SHP77 treated with DMSO at 0.1 percent for 48 hours (cell line): ENCODE measurements at places on chromosomes 13 and 19.

DNA sequence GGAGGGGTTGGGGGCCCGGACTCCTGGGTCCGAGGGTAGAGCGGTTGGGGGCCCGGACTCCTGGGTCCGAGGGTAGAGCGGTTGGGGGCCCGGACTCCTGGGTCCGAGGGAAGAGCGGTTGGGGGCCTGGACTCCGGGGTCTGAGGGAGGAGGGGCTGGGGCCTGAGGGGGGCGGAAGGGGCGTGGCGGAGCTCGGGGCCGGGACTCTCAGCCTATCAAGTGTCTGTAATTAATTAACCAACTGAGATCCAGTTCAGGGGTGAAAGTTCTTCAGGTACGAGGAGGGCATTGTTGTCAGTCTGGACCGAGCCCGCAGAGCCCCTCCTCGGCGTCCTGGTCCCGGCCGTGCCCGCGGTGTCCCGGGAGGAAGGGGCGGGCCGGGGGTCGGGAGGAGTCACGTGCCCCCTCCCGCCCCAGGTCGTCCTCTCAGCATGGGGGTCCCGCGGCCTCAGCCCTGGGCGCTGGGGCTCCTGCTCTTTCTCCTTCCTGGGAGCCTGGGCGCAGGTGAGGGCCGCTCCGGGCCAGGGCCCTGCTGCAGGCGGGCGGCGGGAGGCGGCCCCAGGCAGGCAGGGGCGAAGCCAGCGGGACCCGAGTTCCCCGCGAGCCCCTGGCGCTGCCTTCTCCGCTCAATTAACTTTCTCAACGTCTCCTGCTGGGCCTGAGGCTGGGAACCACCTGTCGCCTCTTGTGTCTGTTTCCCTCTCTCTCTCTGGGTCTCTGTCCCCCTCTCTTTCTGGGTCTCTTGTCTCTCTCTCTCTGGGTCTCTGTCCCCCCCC lies 697 bp downstream of the FCGRT start:
- DNase-seq = no peak

GRCh38 chr19:49812452-49812996 lies 568 bp downstream of the FUZ start:
- DNase-seq = no peak

DNA sequence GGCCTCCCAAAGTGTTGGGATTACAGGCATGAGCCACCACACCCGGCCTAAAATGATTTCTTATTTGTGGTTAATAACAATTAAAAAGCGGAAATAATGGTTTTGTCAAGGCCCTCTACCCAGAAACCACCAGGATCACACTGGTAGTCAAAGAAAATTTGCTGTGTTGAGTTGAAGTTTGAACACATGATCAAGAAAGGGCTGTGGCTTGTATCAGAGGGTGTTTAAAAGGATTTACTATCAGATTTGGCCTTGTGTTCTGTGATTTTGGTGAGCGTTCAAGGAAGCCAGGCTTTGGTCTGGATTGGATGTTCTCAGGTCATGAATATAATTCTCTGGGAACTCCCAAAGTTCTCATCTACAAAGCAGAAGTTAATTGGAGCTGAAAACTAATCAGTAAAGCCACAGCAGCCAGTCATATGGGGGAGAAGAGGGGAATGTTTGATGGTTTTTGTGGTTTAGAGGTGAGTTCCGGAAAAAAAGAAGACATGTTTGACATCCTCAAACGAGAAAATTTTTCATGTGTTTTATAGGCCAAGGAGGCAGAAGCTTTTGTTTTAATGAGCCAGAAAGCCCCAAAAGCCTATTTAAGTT lies 10.6 kb upstream of the ZNF556 start:
- DNase-seq = no peak

- DNase-seq = no peak
These were observed 58.0 kb downstream of the TGDS start for GRCh38 chr13:94537740-94538630.

GRCh38 chr13:27442797-27443196 lies 7.6 kb downstream of the MTIF3 start:
- DNase-seq = no peak

DNA sequence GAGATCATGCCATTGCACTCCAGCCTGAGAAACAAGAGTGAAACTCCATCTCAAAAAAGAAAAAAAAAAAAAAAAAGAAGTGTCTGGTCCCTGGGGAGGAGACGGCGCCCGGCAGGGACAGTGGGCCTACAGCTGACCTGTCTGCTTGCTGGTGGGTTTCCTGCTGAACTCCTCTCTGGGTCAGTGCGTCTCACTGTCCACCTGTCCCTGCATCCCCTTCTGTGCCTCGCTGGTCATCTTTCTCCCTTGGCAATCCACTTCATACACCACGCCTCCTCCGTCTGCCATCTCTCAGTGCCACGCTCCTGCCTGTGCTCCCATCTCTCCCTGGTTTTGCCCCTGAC lies 63.4 kb downstream of the ACSBG2 start:
- no peak for DNase-seq

DNA sequence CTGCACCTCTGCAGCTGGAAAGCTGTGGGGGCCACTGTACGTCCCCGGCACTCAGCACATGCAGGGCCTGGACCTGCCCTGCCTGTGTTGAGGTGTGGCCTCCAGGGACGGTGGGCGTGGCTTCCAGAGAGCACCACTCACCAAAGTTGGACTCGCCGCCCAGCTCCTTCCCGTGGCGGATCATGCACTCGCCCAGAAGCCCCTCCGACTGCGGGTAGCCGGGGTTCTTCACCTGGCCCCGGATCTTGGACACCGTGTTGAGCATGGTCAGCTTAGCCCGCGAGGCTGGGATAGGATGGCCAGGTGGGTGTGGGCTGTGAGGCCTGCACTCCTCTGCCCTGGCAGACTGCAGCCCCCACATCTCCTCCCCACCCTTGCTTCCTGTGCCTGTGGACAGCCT lies 22.0 kb downstream of the MPND start:
- no peak for DNase-seq

DNA sequence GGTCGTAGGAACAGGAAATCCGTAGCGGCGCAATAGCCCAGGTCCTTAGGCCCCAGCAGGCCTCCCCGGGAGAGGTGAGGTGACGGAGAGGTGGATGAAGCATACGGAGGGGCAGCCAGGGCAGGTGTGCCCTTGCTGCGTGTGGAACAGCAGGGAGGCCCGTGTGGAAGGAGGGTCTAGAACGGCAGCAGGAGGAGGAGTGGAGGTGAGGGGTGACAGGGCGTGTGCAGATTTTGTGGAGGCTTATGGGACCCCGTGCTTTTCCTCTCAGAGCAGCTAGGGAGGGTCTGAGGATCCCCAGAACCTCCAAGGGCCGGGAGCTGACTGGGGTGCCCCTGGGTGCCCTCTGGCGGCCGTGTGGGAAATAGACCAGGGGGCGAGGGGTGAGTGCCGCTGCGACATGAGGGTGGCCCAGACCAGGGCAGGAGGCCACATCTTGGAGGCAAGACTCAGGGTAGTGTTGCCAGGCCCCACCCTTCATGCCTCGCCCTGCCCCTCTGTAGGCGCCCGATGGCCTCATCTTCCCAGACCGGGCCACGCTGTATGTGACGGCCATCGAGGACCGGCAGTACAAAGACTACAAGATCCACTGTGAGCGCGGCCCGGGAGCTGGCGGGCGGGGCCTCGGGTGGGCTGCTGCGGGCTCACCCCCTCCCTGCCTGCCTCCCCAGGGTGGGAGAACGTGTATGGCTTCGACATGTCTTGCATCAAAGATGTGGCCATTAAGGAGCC lies 5.0 kb upstream of the ADM5 start:
- DNase-seq = no peak

- DNase-seq = peak; percentile 11
These were observed 41.3 kb downstream of the FLT3 start for GRCh38 chr13:28058866-28059613.

DNA sequence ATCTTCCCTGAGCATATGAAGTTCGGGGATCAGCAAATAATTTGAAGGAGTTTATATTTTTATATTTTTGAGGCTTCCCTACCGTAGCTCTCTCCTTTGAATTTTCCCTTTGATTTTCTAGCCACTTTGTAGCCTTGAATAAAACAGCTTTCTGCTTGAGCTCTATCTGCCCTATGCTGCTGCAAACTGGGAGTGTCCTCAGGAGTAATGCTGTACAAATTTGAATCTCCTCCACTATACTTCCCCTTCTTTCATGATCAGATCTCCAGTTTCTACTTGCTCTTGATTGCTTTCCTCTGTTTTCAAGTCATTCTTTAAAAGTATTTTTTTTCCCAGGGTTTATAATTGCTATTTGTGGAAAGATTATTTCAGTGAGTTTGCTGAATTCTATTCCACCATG lies 14.6 kb downstream of the PDS5B start:
- no peak for DNase-seq

DNA sequence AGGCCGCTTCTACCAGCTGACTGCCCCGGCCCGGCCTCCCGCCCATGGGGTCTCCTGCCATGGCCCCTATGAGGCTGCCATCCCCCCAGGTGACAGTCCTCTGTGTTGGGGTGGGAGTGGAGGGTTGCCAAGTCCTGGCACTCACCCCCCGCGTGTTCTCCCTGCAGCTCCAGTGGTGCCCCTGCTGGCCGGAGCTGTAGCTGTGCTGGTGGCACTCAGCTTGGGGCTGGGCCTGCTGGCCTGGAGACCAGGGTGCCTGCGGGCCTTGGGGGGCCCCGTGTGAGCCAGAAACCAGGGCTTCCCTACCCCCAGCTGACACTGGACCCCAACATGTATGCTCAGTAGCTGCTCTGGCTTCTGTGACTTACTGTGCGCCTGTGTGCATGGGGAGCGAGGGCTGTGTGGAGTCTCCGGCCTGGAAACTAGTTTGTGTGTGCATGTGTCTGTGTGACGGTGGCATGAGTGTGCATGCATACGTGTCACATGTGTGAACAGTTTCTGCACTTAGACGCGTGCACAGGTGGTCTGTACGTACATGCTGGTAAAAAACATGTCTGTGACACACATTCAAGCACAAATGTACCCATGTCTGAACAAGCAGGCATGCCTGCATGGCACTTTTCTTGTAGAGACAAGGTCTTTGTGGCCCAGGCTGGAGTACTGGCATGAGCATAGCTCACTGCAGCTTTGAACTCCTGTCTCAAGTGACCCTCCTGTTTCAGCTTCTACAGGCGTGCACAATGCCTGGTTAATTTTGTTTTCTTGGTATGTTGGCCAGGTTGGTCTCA lies 4.9 kb downstream of the ACP4 start:
- DNase-seq = no peak

DNA sequence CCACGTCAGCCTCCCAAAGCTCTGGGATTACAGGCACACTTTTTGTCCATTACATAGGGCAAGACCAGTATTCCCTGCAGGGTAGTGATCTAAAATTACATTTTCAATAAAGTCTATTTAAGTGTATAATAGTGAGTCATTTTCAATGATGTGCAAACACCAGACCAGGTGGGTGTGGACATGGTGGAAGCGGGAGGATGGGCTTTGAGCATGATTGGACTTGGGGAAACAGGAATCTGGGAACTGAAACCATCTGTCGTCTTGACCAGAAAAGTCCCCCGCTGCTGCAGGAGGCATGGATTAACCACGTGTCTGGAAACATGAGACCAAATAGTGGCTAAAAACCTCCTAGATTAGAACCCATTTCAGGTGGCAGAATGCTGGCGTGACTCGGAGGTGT lies 4.9 kb downstream of the FXYD3 start:
- DNase-seq = peak; percentile 11

DNA sequence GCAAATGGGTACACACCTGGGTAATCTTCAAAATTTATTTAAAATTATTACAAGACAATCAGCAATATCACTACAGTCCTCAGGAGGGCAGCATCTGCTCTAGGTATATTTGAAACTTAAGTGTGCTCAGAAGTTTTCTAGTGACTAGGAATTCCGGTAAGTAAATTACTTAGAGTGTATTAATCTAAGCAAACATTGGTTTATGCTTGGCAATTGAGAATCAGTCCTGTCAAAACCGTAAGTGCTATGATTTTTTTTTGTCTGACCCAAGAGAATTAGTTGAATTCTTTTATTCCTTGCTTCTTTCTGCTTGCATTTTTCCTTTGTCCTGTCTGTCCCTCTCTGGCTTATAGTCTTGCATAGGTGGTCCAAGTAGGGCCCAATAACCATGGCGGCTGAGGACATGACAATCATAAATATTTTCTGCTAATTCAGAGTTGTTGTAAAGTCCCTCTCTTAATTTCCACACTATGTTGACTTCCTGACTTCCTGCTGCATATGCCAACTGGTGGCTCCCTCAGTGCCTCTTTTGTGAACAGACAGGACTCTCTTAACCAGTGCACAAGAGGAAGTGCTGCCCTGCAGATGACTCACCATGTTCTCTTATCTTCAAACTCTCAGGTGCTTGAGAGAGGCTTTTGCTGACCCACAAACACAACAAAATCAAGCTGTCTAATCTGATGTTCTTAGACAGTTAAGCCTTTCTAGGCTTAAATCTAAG lies 82.2 kb downstream of the SLAIN1 start:
- peak; percentile 9 for DNase-seq

GRCh38 chr19:1094655-1094977 lies 559 bp downstream of the POLR2E start:
- DNase-seq = no peak

GRCh38 chr13:104871456-104871855 lies 1664.0 kb downstream of the EFNB2 start:
- no peak for DNase-seq

DNA sequence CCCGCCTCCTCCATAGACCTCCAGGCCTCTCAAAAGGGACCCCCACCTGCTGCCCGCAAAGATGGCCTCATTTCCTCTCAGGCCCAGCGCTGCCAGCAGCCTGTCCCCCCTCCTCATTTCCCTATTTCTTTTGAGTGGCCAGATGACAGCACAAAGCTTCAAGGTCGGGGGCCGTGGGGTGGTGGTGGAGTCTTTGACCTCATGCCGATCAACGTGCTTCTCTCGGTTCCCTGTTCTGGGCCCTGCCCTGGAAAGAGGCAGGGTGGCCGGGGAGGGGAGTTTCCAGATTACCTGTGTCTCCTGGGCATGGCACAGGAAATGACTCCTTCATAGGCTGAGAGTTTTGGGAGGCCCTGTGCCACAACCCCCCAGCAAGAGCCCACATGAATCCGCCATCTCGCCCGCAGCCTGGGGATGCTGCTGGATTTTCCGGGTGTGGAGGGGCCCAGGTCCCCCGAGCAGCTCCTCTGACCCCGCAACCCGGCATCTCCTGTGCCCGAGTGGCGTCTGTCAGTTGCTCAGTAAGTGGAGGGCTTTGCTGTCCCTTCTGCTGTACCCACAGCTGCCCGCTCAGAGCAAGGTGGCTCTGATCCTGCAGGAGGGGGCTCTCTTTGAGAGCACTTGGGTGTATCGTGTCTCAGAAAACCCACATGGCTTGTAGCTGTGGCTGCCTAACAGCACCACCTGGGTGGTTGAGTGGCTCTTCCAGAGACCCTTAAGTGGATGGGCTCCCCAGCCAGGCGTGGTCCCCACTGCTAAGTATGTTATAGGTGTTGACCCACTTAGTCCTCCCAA lies 139.4 kb downstream of the SIPA1L3 start:
- no peak for DNase-seq

DNA sequence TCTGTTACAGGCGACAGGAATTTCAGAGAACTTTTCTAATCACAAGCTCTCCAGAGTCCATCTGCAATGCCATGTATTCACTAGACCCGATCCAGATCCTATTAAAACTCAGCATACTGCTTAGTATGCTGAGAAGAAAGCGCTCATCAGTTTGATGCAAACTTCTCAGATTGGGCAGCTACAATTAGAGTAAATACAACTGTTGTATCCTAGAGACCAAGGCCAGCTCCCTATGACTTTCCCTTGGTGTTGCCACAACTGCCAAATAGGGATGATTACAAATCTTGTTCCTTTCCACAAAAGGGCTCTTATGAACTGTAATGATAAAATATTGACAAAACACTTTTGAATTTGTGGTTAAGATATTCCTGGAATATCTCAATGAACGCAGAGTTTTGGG lies 191.2 kb downstream of the SPRY2 start:
- no peak for DNase-seq

GRCh38 chr19:33399745-33400681 lies 26.5 kb downstream of the CEBPG start:
- DNase-seq = no peak

- no peak for DNase-seq
These were observed 11.6 kb downstream of the TMPRSS9 start for GRCh38 chr19:2371656-2372055.

- DNase-seq = peak; percentile 37
These were observed 10.3 kb upstream of the FUT5 start for GRCh38 chr19:5880604-5881078.
